Activated CD4-positive, alpha-beta T cell treated with anti-CD3 and anti-CD28 coated beads for 1 hour (primary cell): ENCODE measurements at places on chromosomes 3 and 15.

- no peak for DNase-seq
Measured at GRCh38 chr3:177689869-177690268, 492.6 kb upstream of the TBL1XR1 start.

DNA sequence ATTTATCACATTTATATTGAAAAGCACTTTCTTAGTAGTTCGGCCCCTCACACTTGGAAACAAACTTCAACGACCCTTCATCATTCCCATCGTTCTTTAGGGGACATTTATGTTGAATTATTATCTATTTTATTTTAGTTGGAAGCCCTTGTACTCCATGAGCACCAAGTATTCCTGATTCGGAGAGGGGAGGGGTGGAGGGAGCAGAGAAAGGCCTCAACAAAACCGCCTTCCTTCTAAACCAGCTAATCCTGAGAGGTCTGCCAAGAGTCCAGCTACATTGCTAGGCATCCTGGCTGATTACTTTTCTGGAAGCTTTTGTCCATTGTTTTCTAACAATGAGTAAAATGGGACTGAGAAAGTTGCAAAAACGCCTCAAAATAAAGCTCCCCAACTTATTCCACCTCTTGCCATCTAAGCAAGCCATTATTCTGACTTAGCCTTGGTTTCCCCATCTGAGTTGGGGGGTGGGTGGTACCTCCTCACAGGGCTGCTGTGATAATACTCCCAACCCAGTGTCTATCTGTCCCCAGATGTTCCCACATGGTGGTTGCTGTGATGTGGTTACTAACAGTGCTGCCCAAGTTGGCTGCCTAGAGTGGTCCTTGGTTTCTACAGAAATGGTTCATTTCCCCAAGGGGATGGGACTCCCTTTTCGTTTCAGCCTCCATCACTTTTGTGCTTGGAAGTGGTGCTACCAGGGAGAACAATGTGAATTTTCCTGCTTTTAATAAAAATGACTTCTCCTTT, 1.2 kb upstream of the TMEM158 start:
- no peak for DNase-seq

- DNase-seq: no peak
Measured at GRCh38 chr3:111321786-111322185, 220.2 kb upstream of the CD96 start.

GRCh38 chr15:35974052-35974451, 428.1 kb upstream of the DPH6 start:
- DNase-seq: no peak

DNA sequence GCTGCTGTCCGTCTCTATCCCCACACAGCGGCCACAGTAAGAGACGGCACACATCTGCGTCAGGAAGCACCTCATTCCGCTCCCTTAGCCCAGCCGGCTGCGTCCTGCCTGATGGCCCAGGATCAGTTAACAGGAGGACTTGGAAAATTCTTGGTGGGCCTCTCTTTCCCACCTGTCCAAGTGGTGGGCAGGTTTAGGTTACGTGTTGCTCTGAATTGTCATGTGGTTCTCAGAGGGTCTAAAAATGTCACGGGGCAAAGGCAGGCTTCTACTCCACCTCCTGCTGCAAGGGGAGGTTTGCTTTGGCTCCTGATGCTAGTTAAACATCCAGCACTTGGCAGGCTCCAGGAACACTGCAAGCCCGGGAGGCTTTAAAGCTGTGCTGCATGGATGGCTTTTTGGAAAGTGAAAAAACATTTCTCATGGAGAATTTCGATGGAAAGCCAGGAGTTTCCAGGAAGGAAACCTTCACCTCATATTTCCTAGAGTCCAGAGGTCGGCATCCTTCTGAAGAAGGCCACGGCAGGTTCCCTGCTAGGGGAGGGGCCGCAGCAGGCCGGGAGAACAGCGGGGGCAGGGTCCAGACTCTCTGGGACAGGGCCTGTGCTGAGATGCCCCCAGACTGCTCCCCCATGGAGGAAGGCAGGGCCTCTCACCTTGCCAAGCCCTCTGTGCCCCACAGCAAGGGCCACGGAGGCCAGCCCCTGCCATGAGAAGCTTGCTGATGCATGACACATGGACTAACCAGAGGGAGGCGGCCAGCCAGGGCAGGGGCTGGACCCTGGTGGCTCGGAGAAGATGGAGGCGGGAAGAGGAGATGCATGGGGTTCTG, 10.8 kb downstream of the CTSH start:
- no peak for DNase-seq
